Smooth muscle cell of the coronary artery (primary cell): ENCODE measurements at places on chromosomes 4 and X. TPM values are rescaled to one million over a fixed set of nuclear protein-coding genes. Genes with fewer than 3 reads are reported as not detected.

NDNF gene
- not detected in 2 replicates for total RNA-seq

USP26 gene
- not detected in 2 replicates for total RNA-seq

SPACA5 gene
- total RNA-seq = not detected in 2 replicates

CENPVL2 gene
- not detected in 2 replicates for total RNA-seq

MAPK10 gene
- 10.2 and 12.3 TPM in 2 replicates for total RNA-seq
